ENCODE measurements at places on chromosomes 1 and 21.
A peak's percentile ranks its signal among the peaks of the same experiment; 100 is the strongest.

GRCh38 chr1:208154040-208154439 is 90.1 kb downstream of the PLXNA2 start:
- H3K27me3 ChIP-seq = no peaks in the 10 kb centered on the region
- no peak overlapping the region for H3K27ac ChIP-seq
- no peak for DNase-seq
- H3K4me3 ChIP-seq = no peak overlapping the region
- peaks cover 5% of the 10 kb centered on the region for H3K4me1 ChIP-seq
- no peaks in the 10 kb centered on the region for H3K36me3 ChIP-seq

GRCh38 chr1:229229721-229230139 is 41.2 kb upstream of the RAB4A start:
- DNase-seq = no peak
- no peaks in the 10 kb centered on the region for H3K27me3 ChIP-seq
- no peaks in the 10 kb centered on the region for H3K36me3 ChIP-seq
- H3K4me1 ChIP-seq = peaks cover 9% of the 10 kb centered on the region

DNA sequence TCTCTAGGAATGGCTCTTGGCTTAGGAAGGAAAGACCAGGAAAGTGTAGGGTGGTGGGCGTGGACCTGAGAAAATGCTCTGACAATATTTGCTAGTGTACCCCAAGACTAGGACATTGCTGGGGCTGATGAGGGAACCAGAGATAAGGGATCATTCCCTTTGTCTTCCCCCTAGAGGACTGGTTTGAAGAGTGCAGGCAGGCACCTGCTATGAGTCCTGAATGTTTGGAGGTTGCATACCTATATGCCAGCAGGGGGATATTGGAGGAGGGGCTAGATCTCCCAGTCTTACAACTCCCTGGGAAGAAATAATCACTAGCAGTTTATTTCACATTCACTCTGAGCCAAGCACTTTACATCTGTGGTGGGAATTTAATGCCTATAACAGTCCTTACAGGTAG is 6.0 kb upstream of the BCL10 start:
- H3K4me3 ChIP-seq = no peak overlapping the region
- peaks cover 4% of the 10 kb centered on the region for H3K4me1 ChIP-seq
- H3K27me3 ChIP-seq = no peaks in the 10 kb centered on the region

- peak within 1 kb of the TSS; percentile 85 for H3K4me3 ChIP-seq
- no peak within 1 kb of the TSS for H3K27ac ChIP-seq
- no peaks in the 10 kb centered on the region for H3K36me3 ChIP-seq
- no peak for DNase-seq
- H3K4me1 ChIP-seq = no peaks in the 10 kb centered on the region
- H3K27me3 ChIP-seq = no peaks in the 10 kb centered on the region
Measured at GRCh38 chr1:20507564-20508410, at the start of gene MUL1. Gene MUL1, minus strand, starts transcription at chr1:20508151. Its CDS starts 127 bp downstream, at chr1:20508024.

DNA sequence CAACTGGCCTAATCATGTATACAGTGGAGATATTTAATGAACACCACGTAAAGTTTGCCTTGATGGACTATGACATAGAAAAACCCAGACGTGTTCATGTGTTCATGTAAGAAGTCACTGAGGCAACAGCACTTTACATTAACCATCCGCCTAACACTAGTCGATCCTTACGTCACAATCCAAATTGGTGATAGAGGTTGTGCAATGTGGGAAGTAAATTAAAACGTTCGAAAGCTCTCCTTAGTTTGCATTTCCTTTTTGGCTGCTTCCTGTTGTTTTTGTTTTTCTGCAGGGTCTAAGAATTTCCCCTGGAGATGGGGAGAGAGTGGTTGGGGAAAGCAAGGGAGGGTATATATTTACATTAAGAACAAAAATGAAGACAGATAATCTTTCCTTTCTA is 587.5 kb upstream of the ADGRL2 start:
- no peaks in the 10 kb centered on the region for H3K36me3 ChIP-seq
- H3K27me3 ChIP-seq = no peaks in the 10 kb centered on the region
- no peaks in the 10 kb centered on the region for H3K4me1 ChIP-seq
- no peak overlapping the region for H3K4me3 ChIP-seq

DNA sequence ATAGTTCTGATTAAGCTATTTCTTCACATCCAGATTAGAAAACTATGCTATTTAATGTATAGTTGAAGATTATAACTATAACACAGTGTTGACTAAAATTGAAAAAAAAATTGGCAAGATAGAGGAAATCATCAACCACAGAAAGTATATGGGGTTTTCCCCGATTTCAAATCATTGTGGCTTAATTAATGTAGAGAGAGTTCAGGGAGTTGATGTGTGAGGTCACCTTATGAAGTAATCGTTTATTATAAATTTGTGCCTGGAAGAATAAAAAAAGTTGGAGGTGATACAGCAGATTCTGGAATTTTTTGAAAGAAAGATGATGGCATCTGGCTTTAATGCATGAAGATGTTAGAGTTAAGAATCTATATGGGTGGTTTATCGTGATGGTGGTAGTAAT is 84.3 kb downstream of the PTGS2 start:
- no peaks in the 10 kb centered on the region for H3K36me3 ChIP-seq
- H3K27me3 ChIP-seq = no peaks in the 10 kb centered on the region
- H3K4me3 ChIP-seq = no peak overlapping the region
- DNase-seq = no peak
- H3K4me1 ChIP-seq = no peaks in the 10 kb centered on the region
- H3K27ac ChIP-seq = no peak overlapping the region

- H3K36me3 ChIP-seq = no peaks in the 10 kb centered on the region
- DNase-seq = no peak
- H3K4me1 ChIP-seq = no peaks in the 10 kb centered on the region
- H3K27me3 ChIP-seq = peaks cover 27% of the 10 kb centered on the region
- H3K4me3 ChIP-seq = no peak overlapping the region
- H3K27ac ChIP-seq = no peak overlapping the region
Measured at GRCh38 chr1:75125161-75125726, 8.9 kb upstream of the LHX8 start.

DNA sequence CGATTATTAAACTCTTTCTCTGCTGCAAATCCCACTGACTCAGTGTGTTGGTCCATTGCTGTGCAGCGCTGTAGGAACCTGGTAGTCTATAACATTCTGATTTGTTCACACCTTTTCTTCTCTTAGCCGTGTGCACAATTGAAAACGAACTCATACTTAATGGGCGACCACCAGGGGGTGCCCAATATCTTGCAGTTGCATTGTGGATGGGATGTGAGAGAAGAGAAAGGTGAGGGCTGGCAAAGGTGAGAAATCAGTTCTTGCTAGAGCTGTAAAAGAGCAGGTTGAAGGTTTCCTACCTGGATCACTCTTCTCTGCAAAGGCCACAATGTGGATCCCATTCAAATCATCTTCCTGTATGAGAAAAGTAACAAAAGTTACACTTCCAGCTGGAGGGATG is 51.0 kb downstream of the CASQ2 start:
- H3K4me3 ChIP-seq = no peak overlapping the region
- DNase-seq = peak; percentile 33
- no peaks in the 10 kb centered on the region for H3K27me3 ChIP-seq
- no peaks in the 10 kb centered on the region for H3K36me3 ChIP-seq
- no peak overlapping the region for H3K27ac ChIP-seq
- no peaks in the 10 kb centered on the region for H3K4me1 ChIP-seq

DNA sequence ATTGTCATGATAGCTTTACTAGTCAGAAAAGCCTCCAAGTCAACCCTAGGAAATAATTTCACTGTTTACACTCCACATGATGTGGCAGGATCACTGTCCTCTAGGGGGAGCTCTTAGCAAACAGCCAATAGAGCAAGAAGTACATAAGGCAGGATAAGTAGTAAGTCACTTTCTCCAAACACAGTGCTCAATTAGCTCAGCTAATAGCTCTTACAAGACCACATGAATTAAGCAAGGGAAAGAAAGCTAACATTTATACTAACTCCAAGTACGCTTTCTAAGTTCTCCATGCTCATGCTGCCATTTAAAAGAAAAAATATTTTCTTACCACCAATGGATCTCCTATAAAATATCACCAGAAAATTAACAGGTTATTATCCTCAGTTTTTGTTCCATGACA is 66.9 kb upstream of the LRIF1 start:
- no peak overlapping the region for H3K4me3 ChIP-seq
- DNase-seq = peak; percentile 25
- no peaks in the 10 kb centered on the region for H3K27me3 ChIP-seq
- H3K27ac ChIP-seq = no peak overlapping the region

DNA sequence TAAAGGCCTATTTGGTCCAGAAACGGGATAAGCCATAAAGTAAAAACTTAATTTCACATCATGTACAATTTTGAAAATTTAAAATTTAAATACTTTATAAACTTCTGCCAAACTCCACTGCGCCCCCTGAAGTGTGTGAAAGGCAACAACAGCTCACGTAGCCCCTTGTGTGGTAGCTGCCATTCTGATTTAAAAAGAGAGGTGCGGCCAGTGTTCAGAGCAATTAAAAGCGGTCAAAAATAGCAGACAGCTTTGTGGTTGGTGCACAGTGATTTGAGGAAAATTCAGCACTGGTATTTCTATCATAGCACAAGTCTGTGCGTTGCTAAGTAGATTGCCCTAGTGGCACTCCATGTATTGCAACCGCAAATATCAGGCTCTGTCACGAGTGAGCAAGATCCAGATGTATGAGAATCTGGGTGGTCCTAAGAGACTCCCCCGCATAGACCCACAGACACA is 122.5 kb downstream of the ATG4C start:
- no peaks in the 10 kb centered on the region for H3K27me3 ChIP-seq
- H3K4me3 ChIP-seq = no peak overlapping the region
- H3K27ac ChIP-seq = no peak overlapping the region
- H3K36me3 ChIP-seq = no peaks in the 10 kb centered on the region

GRCh38 chr1:37641059-37641458 is 6.4 kb upstream of the RSPO1 start:
- H3K4me3 ChIP-seq = no peak overlapping the region
- no peaks in the 10 kb centered on the region for H3K4me1 ChIP-seq
- no peak for DNase-seq
- H3K27me3 ChIP-seq = peaks cover 11% of the 10 kb centered on the region

DNA sequence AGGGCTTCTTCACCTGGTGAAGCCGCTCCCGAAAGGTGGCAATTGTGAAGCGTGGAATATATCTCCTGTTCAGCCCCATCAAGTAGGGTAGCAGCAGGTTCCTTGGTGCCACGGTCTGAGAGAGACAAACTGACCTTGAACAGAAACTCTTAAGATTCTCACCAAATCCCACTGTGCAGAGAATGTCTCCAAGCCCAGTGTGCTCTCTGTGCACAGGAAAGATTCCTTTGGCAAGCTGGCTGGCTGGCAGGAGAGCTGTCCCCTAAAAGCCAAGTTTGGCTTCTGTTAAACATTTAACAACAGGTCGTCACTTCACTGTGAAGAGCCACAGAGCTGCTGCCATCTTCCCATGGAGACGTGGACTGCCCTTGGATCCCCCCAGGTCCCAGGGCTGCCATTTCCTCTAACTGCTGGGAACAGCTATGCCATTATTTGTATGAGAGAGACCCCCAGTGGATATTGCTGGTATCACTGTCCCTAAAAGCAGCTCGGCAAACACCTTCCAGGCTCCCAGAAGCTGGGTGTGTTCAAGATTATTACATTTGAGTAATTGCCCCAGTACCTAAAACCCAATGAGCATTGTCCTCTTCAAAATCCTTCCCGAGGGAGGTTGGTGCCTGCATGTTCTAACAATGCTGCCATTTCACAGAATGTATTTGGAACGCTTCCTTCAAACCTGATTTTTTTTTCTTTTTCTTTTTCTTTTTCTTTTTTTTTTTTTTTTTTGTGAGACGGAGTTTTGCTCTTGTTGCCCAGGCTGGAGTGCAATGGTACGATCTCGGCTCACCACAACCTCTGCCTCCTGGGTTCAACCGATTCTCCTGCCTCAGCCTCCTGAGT is 71.8 kb downstream of the CD58 start:
- 0 out of 2 replicates have a peak, but pooled peaks cover 2% of the 10 kb centered on the region for H3K4me1 ChIP-seq
- DNase-seq = peak; percentile 57
- H3K27ac ChIP-seq = no peak overlapping the region

GRCh38 chr1:64147759-64148158 is 55.7 kb upstream of the UBE2U start:
- H3K4me3 ChIP-seq = no peak overlapping the region
- H3K27ac ChIP-seq = no peak overlapping the region
- DNase-seq = no peak
- no peaks in the 10 kb centered on the region for H3K27me3 ChIP-seq
- peaks cover 2% of the 10 kb centered on the region for H3K36me3 ChIP-seq

DNA sequence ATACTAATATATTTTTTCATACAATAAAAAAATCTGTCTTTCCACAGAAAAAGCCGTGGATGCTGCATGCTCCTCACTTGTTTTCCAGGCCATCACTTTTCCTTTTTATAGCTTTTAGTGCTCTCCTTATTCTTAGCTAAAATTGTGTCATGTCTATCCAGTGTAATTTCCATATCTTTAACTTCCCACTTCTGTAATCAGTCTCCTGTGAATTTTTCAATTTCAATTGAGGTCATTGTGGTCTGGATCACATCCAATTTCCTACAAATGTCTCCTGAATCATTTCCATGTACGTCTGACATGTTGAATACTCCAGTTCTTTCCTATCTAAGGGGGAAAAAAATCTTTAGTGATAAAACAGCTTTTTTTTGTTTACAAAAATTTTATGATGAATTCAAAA is 838.2 kb upstream of the B3GALT2 start:
- H3K27me3 ChIP-seq = no peaks in the 10 kb centered on the region
- no peaks in the 10 kb centered on the region for H3K36me3 ChIP-seq

DNA sequence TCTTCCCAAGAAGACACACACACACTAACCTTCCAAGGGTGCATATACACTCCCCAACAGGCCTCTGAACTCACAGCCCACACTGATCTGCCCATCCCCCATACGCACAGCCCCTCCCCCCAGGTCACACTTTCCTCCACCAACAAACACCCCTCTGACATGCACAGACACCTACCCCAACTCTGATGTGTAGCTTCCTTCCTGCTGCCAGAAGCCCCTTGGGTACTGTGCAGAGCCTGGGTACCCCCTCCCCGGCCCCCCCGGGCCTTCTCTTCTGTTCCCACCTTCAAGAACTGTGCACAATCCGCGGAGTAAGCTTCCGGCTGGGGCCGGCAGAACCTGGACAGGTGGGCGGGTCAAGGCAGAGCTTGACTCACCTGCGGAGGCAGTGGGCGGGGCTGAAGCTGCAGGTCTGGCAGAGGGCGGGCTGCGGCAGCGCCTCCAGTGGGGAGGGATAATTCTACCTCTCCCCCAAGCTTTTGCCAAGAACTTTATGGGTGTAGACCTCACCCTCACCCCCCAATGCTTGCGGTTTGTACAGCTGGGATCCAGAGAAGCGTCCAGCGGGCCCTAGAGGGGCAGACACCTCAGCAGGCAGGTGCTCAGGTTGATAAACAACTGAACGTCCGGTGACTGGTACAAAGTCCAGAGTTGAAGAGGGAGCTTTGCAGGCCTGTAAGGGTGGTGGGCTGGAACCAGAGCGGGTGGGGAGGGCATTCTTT is at the start of gene C1orf210:
TSS of gene C1orf210 (minus strand) at position 313 of the 722 bp plus-strand sequence. CDS start 2,311 bp downstream, outside the sequence.
- peaks cover 9% of the 10 kb centered on the region for H3K4me1 ChIP-seq
- H3K4me3 ChIP-seq = peak within 1 kb of the TSS; percentile 36
- H3K36me3 ChIP-seq = no peaks in the 10 kb centered on the region
- DNase-seq = peak; percentile 87
- H3K27me3 ChIP-seq = no peaks in the 10 kb centered on the region

DNA sequence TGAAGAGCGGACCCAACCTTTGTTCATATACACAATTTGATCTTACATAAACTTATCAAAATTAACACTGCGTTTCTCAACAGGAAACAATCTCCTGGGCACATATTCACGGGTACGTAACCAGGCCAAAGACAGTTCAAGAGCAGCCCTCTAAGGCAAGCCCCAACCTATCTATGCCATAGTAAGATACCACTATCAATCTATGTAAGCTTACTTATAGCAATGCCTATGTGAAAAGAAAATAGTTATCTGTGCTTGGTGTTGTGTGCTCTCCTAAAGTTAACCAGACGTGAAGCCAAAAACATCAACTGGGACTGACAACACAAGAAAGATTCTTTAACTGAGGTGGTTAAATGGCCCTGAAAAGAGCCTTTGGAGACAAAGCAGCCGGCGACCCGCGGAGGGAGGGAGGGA is 49.4 kb upstream of the BOLA1 start:
- H3K4me1 ChIP-seq = peaks cover 5% of the 10 kb centered on the region
- no peak for DNase-seq
- no peaks in the 10 kb centered on the region for H3K27me3 ChIP-seq
- no peak overlapping the region for H3K27ac ChIP-seq
- H3K36me3 ChIP-seq = no peaks in the 10 kb centered on the region
- H3K4me3 ChIP-seq = peak overlapping the region; percentile 57

All from iPS DF 6.9 (cell line).